Glutamatergic neuron (in vitro differentiated cells): ENCODE measurements at places on chromosomes 12 and 14.
A peak's percentile ranks its signal among the peaks of the same experiment; 100 is the strongest.

GRCh38 chr14:64202716-64203115 lies 91.5 kb downstream of the ESR2 start:
- no peak for DNase-seq

DNA sequence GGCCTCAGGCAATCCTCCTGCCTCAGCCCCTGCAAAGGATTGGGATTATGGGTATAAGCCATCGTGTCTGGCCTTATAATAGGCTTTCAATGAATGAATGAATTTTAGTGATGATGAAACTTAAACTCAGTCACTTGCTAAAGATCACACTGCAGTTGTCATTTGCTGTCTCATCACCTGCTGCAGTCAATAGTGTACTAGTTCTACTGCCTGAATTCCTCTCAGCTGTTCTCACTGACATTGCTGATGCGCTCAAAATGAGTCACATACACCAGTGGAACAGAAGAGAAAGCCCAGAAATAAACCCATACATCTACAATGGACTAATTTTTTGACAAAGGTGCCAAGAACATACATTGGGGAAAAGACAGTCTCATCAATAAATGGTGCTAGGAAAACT lies 5.6 kb upstream of the SYNJ2BP start:
- no peak for DNase-seq

DNA sequence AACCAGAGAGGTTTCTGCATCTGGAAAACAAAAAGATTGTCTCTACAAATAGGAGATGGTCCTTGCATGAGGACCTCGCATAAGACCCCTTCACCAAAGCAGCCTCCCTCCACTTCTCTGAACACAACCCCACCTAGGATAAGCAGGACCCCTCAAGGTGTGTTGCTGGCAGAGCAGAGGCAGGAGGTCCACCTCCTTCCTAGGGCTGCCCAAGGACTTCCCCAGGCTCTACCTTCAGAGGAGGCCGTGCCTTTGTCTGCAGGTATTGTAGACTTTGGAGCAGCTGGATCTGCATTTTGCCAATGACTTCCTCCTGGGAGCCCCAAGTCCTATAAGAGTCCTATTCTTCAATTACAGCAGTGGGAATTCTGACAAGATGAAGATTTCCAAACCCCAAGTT lies 67.3 kb upstream of the TSPAN11 start:
- no peak for DNase-seq

GRCh38 chr14:104217486-104218360 lies 79.3 kb downstream of the KIF26A start:
- peak; percentile 20 for DNase-seq

DNA sequence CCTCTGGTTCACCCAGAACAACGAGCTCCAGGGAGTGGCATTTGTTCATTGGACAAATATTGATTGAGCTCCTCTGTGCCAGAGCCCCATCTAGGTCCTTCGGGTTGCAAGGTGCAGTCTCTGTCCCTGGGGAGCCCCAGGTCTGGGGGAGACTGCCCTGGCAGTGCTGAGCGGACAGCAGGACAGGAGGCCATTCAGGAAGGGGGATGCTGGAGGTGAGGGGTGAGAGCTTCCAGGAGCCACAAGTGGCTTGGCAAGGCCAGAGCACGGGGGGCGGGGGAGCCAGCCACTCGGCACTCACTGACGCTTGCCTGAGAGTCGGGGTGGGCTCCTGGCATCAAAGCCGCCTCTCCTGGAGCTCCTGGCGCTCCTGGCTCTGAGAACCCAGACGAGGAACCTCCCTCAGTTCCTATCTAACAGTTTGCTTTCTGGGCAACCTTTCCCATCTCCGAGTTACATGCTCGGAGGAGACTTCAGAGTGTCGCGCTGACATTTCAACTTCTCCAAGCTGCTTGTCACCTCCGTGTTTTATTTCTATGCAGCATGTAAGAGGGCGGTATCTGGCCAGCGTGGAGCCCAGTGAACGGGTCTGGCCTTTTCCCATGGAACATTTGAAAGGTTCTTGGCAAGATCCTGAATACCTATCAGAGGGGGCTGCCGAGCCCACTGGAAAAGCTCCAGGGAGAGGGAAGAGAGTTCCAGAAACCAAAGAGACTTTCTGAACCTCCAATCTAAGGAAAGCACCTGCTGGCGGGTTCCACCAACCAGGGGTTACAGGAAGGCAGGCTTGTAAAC lies 62.0 kb upstream of the BCL11B start:
- DNase-seq = no peak

GRCh38 chr12:72694193-72694592 lies 422.0 kb downstream of the TRHDE start:
- DNase-seq = no peak

GRCh38 chr12:40742041-40742440 lies 49.8 kb downstream of the CNTN1 start:
- no peak for DNase-seq

DNA sequence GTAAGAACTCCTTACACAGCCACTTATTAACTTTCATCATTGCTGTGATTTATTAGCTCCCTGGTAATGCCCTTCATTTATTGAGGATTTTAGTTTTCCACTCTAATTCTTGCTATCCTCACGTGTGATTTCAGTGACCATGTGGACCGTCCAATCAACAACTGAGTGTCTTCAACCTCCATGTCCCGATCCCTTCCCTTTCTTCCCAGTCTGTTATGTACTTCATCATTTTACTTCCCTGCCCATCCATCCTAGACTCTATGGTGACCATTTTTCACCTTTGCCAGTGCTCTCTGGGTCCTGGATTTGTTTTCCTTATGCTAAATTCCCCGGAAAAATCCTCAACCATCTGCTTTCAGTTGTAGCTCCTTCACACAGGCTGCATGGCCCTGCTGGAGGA lies 111.0 kb downstream of the MSRB3 start:
- DNase-seq = no peak

DNA sequence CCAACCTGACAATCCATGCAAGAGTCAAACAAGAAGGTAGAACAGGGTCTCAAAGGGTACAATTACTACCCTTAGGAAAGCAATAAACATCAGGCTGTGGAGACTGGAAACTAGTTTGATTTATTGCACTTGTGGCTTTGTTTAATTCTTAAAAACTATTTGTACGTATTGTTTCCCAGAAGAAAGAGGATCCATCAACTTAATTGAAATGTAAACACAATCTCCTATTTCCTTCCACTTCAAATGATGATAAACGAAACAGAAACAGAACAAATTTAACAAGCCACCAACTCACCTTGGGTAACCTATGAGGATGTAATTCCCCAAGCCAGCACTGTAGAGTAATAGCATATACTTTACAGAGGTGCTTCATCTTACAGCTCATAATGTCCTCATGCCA lies 8.0 kb downstream of the STXBP6 start:
- no peak for DNase-seq
